ENCODE measurements at places on chromosomes 6 and 20. TPM values are rescaled to one million over a fixed set of nuclear protein-coding genes. Genes with fewer than 3 reads are reported as not detected.

ERMARD gene
- 20.5 TPM for polyA plus RNA-seq

- peaks cover 18% of the 10 kb centered on the region for H3K36me3 ChIP-seq
- H3K27me3 ChIP-seq: no peaks in the 10 kb centered on the region
- no peak overlapping the region for H3K4me3 ChIP-seq
- no peak for DNase-seq
- H3K4me1 ChIP-seq: peaks cover 5% of the 10 kb centered on the region
These were observed 13.5 kb downstream of the DEFB132 start for GRCh38 chr20:271069-271468.

LINC00237 gene
- not detected for polyA plus RNA-seq

DNA sequence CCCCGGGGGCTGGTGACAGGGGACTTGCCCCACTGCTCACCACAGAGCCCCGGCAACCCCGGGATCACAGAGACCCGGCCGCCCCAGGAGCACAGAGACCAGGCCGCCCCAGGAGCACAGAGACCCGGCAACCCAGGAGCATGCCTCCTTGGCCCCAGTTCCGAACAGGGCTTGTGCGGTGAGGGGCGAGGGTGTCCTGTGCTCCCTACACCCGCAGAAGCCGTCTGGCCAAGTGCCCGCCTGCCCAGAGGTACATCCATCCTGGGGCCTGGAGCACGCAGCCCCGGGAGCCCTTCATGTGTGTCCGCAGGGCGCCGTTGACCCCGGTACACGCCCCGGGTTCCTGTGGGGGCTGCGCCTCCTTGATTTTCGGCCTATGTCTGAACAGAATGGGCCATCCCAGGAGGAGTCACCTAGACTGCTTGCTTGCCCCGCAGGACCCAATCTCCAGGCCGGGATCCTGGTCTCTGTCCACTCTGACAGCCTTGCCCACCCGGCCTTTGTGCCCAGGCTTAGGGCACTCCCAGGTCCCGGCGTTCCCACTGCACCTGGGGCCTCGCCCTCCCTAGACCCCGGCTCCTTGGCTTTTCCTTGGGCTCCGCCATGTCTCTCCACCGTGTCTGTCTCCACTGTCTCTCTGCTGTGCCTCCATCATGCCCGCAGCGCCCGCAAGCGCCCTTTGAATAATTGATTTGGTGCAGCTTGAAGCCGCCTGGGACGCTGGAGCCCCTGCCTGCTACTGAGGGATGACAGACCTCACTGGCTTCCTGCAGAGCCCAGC lies 219.8 kb downstream of the ERMARD start:
- no peak overlapping the region for H3K27ac ChIP-seq
- DNase-seq: no peak
- no peaks in the 10 kb centered on the region for H3K4me1 ChIP-seq
- no peaks in the 10 kb centered on the region for H3K27me3 ChIP-seq
- no peaks in the 10 kb centered on the region for H3K36me3 ChIP-seq
- H3K4me3 ChIP-seq: no peak overlapping the region

RIPPLY2 gene
- not detected for polyA plus RNA-seq

DNA sequence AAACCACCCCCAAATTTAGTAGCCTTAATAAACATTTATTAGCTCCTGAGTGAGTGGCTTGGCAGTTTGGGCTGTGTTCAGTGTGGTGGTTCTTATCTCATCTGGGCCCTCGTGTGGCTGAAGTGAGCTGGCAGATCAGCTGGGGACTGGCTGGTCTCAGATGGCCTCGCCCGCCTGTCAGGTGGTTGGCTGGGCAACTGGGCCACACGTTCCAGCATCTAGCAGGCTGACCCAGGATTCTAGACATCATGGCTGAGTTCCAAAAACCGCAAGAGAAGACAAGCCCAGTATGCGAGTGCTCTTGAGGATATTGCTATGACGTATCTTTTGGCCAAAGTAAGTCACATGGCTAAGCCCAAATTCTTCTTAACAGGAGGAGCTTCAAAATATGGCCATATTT lies 28.9 kb downstream of the EIF2S2 start:
- no peak for DNase-seq
- no peak overlapping the region for H3K4me3 ChIP-seq
- peaks cover 18% of the 10 kb centered on the region for H3K36me3 ChIP-seq
- no peaks in the 10 kb centered on the region for H3K4me1 ChIP-seq

GRCh38 chr6:166626177-166627032 lies 646 bp downstream of the RPS6KA2 start:
- no peaks in the 10 kb centered on the region for H3K36me3 ChIP-seq
- H3K27me3 ChIP-seq: peaks cover 62% of the 10 kb centered on the region
- DNase-seq: peak; percentile 43

DNA sequence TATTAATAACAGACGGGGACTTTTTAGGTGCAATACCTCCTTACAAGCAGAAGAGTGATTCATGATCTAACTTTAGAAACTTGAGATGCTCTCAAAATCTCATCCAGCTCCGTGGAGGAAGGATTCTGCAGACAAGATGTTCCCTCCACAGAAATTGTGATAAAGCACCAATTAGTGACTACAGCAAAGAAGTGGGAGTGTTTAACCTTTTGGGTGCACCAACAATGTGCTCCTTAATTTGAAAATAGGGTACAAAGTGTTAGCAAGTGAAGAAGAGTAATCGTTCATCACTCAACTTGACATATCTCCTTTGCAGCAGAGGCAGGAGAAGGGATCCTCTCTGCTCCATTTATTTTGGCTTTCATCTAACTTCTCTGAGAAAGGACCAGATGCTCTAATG lies 22.8 kb upstream of the SCP2D1 start:
- no peaks in the 10 kb centered on the region for H3K36me3 ChIP-seq
- DNase-seq: no peak
- H3K4me3 ChIP-seq: no peak overlapping the region

GRCh38 chr20:38864662-38865061 lies 59.2 kb downstream of the PPP1R16B start:
- H3K36me3 ChIP-seq: no peaks in the 10 kb centered on the region
- no peak for DNase-seq
- peak overlapping the region; percentile 14 for H3K27ac ChIP-seq
- no peaks in the 10 kb centered on the region for H3K4me1 ChIP-seq
- no peak overlapping the region for H3K4me3 ChIP-seq

DNA sequence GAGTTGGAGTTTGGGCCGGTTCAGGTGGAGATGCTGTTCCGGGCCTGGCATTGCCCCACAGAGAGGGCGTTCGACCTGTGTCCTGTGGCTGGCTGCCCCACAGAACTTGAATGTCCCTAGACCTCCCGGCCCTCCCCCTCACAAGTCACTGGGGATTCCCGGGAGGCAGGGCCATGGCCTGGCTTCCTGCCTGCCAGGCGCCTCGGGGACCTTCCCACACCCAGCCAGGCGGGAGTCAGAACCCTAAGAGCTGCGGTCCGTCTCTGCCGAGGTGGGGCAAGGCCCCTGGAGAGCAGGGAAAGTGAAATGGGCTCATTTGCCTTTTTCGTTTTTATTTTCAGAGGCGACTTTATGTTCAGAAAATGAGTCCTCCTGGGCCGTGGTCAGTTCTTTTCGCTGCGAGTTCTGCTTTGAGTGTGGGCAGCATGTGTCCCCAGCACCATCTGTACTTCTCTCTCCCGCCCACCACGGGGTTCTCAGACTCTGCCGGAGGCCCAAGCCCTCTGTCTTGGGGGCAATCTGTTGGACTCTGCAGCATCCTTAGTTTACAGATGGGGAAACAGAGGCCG lies 8.5 kb downstream of the RBM38 start:
- H3K27ac ChIP-seq: no peak overlapping the region
- H3K36me3 ChIP-seq: peaks cover 6% of the 10 kb centered on the region
- no peaks in the 10 kb centered on the region for H3K4me1 ChIP-seq
- no peak overlapping the region for H3K4me3 ChIP-seq
- H3K27me3 ChIP-seq: no peaks in the 10 kb centered on the region
- DNase-seq: no peak

- H3K4me3 ChIP-seq: no peak overlapping the region
- no peaks in the 10 kb centered on the region for H3K27me3 ChIP-seq
- no peak overlapping the region for H3K27ac ChIP-seq
These were observed 40.4 kb downstream of the GCLC start for GRCh38 chr6:53504512-53504911.

DNA sequence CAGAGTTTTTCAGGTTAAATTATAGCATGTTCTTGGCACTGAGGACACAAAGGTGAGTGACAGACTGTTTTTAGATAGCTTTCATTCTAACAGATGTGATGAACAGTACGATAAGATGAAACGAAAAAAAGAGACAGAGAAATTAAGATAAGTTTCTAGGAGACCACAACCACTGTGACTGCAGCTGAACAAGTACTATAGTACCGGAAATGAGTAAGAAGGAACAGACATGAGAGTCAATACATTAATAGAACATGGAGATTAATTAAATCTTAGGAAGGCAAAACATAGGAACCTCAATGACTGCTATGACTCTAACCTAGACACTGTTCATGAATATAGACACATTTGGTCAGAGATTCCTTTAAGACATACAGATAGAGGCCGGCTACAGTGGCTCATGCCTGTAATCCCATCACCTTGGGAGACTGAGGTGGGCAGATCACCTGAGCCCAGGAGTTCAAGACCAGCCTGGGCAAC lies 40.2 kb downstream of the HBS1L start:
- no peaks in the 10 kb centered on the region for H3K4me1 ChIP-seq
- peak; percentile 39 for DNase-seq
- H3K4me3 ChIP-seq: no peak overlapping the region
- H3K27me3 ChIP-seq: no peaks in the 10 kb centered on the region

DNA sequence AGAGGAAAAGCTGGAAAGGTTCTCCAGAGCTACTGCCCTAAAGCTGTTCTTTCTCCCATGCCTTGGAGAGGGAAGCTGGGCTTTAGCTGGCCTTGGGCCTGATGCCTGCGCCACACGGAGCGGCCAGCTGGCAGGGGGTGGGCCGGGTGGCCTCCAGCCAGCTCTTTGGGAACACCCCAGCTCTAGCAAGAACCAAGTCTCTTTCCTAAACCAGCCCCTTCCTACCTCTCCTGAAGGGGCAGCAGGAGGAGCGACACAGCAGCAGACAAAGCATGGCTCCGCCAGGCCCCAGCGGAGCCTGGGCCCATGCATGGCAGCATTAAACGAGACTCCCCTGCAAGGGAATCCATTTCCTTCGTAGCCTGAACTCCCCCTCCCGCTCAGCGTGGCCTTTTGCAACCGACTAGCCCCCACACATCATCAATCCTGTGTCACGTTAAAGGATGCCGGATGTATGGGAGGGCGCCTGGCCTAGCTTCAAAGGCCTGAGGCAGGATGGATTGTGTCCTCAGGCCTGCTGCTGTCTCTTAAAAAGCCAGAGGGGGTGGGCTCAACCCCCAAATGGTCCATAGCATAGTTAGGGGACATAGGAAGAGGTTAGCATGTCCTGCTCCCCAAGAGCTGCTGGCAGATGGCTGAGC lies 14.0 kb downstream of the MRPS18A start:
- no peak overlapping the region for H3K27ac ChIP-seq
- peaks cover 13% of the 10 kb centered on the region for H3K36me3 ChIP-seq
- H3K4me3 ChIP-seq: no peak overlapping the region
- DNase-seq: no peak

CUTA gene
- polyA plus RNA-seq: 217 TPM

- DNase-seq: no peak
- H3K27me3 ChIP-seq: no peaks in the 10 kb centered on the region
- no peak overlapping the region for H3K4me3 ChIP-seq
These were observed 449.9 kb downstream of the RNF144B start for GRCh38 chr6:18837013-18837412.

WRNIP1 gene
- polyA plus RNA-seq: 45.4 TPM

- H3K36me3 ChIP-seq: peaks cover 18% of the 10 kb centered on the region
- no peak for DNase-seq
- H3K4me3 ChIP-seq: no peak overlapping the region
- no peak overlapping the region for H3K27ac ChIP-seq
These were observed 71.0 kb downstream of the TRAM2 start for GRCh38 chr6:52505726-52506409.

DNA sequence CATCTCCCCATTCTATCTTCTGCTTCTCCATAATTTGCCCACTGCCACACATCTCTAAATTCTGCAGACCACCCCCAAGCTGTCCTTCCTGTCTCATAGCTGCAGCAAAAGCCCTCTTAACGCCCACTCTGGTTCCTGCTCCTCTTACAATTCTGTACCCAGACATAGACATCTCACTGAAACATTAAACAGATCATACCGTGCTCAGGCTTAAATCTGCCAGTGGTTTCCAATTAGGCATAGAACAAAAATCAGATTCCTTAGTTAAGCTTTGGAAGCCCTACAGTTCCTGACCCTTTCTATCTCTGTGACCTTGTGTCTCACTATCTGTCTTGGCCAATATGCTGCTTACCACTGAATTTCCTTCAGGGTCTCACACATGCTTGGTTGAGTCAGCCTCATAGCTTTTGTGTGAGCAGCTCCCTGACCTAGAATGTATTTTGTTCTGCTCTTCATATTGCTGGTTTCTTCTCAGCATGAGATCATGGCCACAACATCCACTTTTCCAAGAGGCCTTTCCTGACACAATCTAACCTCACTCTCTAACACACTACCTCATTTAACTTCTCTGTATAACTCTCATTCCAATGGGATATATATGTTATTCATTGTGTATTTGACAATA lies 749.7 kb downstream of the MAFB start:
- H3K36me3 ChIP-seq: no peaks in the 10 kb centered on the region
- DNase-seq: no peak
- H3K4me3 ChIP-seq: no peak overlapping the region
- H3K27ac ChIP-seq: no peak overlapping the region
- no peaks in the 10 kb centered on the region for H3K4me1 ChIP-seq

DNA sequence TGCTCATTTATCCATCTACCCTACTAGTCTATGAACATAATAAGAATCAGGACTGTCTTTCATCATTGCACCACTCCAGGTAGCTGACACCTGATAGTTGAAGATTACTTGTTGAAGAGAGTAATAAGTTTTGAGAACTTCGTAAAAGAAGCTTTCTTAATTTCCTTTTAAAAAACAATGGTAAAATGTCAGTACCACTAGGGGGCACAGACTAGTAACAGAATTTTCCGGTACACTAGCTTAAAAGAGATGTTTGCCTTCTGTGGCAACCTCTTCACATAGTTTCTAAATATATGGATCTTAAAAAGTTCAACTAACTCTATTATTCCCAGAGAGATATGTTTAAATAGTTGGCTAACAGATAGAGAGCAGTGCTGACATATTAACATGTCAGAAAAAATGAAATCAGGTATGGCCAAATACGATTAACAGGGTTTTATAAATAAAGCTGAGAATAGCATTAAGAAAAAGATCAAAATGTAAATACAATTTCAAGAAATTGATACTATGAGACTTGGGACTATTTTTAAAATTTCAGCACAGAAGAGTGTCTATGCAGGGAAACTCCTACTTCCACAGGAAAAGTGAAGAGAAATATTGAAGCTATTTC lies 5.4 kb upstream of the KCNQ5 start:
- H3K4me3 ChIP-seq: no peak overlapping the region
- peaks cover 4% of the 10 kb centered on the region for H3K27me3 ChIP-seq
- no peak overlapping the region for H3K27ac ChIP-seq

SLA2 gene
- 1.6 TPM for polyA plus RNA-seq

NR2E1 gene
- not detected for polyA plus RNA-seq

GRCh38 chr6:134481966-134482365 lies 164.1 kb upstream of the SGK1 start:
- no peaks in the 10 kb centered on the region for H3K4me1 ChIP-seq
- no peaks in the 10 kb centered on the region for H3K36me3 ChIP-seq

- peaks cover 63% of the 10 kb centered on the region for H3K36me3 ChIP-seq
- no peaks in the 10 kb centered on the region for H3K4me1 ChIP-seq
- no peaks in the 10 kb centered on the region for H3K27me3 ChIP-seq
- DNase-seq: no peak
These were observed 124.4 kb downstream of the NFATC2 start for GRCh38 chr20:51418137-51418529.
